ENCODE measurements at places on chromosomes 7 and 10. TPM values are rescaled to one million over a fixed set of nuclear protein-coding genes. Genes with fewer than 3 reads are reported as not detected.

DNA sequence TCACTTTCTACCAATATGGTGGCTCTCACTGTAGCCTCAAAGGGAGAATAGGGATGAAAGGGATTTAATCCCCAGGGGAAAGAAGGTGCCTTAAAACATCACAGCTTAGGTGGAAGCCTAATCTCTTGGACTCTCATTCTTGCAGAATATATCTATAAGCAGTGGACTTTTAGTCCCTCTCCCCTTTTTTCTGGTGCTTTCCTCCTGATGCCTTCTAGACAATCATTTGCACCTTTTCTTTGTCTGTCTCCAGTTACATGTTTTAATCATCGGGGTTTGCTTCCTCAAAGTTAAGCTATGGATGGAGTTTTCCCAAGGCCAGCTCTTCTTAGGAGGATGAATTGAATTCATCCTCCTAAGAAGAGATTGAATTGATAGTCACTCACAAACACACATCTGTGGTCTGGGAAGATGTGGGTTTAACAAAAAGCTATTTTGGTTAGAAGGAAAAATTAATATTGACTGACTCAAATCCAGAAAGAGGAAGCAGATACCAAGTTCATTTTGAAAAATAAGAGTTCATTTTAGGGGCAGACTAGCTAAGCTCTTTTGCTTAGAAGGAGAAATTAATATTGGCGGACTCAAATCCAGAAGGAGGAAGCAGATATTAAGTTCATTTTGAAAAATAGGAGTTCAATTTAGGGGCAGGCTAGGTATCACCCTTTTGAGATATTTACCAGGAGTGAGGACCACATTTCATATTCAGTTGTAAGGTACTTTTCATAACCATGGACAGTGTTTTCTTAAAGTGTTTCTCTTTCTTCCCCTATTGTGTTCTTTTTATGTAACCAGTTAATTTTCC is 35.2 kb upstream of the PLEKHS1 start:
- no peak for DNase-seq

DNA sequence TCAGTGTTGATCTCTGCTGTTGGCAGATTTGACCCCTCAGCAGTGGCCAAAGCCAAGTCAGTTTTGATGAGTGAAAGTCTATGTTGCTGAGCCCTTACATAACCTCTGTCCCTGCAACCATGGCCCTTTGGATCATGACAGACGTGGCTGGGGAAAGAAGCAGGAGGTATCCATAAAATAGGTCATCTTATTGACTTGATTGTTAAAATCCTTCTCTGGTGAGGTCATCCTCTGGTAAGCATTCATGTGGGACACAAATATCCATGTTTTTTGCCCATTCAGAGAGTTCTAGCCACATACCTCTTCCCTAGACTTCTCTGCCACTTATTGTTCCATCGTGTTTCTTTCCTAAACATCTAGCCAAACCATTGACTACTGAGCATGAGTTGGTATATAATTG is 251.9 kb upstream of the PTER start:
- DNase-seq, result no peak

GRCh38 chr7:98409843-98410242 is 9.0 kb upstream of the BAIAP2L1 start:
- DNase-seq, result no peak

Gene ANK3
- total RNA-seq, result 7.9 TPM

Gene LIPK
- total RNA-seq, result not detected

Gene NKX2-3
- not detected for total RNA-seq

- no peak for DNase-seq
Measured at GRCh38 chr10:42781893-42782445, 626 bp upstream of the BMS1 start.

- DNase-seq, result no peak
Measured at GRCh38 chr10:13396369-13396768, 48.3 kb upstream of the SEPHS1 start.

Gene PAX4
- total RNA-seq, result not detected

All from glomerular endothelial cell (primary cell).